Uterus (tissue), 4 donors: ENCODE measurements at places on chromosomes 2 and 18. TPM values are rescaled to one million over a fixed set of nuclear protein-coding genes. Genes with fewer than 3 reads are reported as not detected.

ESPNL gene
- total RNA-seq, result not detected

GRCh38 chr2:195535911-195536522, 121.0 kb upstream of the SLC39A10 start:
- DNase-seq, result no peak

DNA sequence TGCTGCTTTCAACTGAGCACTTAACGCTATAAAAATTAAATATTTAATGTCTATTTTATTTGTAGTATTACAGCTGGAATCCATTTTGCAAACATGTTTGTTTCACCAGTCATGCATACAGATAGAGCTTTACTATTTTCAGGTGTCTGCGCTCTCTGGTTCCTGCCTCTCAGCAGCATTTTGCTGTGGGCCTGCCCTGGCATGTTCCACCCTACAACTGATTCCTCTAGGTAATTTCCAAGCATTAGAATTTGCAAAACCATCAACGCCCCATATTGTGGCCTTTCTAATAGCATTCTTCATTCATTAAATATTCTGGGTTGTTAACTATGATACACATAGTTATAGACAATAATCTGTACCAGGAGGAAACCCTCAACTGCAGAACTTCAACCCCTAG, 266.4 kb upstream of the DLGAP1 start:
- DNase-seq, result no peak

- DNase-seq, result no peak
Observed at GRCh38 chr2:144464730-144465129, 55.2 kb downstream of the ZEB2 start.

DNA sequence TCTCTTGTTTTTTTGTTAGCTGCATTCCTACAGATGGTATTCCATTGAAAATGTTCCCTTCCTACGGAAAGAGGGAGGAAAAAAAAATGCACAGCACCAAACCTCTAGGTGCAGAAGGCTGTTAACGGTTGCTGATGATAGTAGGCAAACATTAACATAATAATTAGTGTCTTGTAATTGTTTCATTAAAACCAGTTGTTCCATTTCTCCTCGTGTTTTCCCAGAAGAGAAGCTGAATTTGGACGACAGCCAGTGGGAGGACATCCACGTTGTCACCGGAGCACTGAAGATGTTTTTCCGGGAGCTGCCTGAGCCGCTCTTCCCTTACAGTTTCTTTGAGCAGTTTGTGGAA, 494.7 kb downstream of the ARHGAP15 start:
- DNase-seq, result no peak

DNA sequence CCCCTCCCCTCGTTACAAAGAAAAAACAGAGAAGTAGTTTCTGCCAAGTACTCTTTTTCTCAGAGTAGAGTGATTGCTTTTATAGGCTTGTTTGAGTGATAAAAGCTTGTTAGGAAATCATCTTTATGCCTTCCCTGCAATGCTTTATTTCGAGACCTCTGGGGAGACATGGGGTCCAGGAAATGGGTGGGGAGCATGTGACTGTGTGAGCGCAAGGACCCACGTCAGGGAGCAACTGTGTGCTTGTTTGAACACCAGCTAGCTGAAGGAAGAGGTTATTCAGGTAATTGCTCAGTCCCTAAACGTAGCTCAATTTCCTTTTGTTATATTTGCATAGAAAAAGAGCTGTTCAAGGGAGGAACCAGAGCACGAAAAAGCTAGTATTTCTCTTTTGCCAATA, 187.3 kb downstream of the FAM210A start:
- peak; percentile 62 for DNase-seq

DNA sequence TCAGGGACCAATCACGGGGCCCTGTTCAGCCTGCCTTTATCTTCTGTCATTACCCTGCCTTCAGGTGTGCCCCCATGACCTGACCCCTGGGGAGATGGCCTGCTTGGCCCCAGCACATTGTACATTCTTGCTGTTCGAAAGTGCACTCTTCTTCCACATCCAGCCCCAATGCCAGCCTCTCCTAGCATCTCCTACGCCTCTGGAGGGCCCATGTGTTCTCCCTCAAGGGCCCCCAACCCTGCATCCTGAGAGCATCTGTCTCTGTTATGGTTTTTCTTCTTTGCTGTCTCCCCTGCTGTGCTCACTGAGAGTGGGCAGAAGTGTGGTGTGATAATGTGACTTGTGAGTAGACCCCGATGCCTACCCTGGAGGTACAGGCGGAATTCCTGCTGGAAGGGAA, 41.5 kb upstream of the OTOS start:
- no peak for DNase-seq

- DNase-seq, result no peak
Observed at GRCh38 chr2:154901063-154901462, 202.6 kb downstream of the KCNJ3 start.

GALNT13 gene
- total RNA-seq, result 16.5 TPM

DNA sequence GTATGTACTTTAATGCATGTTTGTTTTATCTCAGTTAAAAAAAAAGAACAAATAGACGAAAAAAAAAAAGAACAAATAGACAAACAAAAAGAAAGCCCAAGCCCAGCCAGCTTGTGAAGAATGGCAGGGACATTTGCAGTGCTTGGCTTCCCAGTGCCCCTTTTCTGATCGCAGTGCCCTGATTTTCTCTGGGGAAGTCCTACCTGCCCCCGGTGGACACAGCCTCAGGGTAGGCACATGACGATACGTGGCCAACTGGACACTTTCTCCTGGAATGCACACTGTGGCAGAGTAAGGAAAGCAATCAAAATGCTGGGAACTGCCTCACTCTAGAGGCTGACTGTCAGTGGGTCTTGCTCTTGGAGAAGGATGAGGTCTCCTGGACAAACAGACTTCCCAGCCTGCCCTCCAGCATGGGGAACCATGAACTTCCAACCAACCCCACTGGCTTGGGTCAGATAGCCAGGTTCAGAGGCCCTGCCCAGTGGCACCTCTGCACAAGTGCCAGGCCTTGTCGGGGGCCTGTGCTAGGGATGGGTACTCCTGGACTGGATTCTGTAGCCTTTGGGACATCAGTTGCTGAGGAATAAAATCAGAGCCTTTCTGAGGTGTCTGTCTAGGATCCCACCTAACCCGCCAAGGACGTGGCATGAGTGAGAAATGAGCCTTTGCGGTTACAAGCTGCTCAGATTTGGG, 76.7 kb downstream of the INHBB start:
- peak; percentile 1 for DNase-seq

- no peak for DNase-seq
Observed at GRCh38 chr18:78793313-78794070, 186.1 kb upstream of the SALL3 start.

DNA sequence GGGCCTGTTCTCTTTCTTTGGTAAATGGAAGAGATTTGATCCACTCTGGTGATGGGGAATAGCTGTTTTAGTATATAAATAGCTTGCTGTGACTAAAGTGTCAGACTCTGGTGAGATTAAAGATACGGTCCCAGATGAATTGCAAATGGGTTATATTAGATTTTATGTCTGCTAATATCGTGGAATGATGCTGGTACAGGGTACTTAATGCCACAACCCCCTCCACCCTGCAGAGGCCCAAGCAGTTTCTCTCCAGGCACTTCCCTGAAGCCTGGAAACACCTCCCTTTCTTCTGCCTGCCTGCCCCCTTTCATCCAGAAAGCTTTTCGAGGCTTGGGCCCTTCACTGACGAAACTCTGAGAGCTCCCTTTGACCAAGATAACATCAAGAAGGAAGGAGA, 21.4 kb upstream of the RFX8 start:
- DNase-seq, result no peak

DNA sequence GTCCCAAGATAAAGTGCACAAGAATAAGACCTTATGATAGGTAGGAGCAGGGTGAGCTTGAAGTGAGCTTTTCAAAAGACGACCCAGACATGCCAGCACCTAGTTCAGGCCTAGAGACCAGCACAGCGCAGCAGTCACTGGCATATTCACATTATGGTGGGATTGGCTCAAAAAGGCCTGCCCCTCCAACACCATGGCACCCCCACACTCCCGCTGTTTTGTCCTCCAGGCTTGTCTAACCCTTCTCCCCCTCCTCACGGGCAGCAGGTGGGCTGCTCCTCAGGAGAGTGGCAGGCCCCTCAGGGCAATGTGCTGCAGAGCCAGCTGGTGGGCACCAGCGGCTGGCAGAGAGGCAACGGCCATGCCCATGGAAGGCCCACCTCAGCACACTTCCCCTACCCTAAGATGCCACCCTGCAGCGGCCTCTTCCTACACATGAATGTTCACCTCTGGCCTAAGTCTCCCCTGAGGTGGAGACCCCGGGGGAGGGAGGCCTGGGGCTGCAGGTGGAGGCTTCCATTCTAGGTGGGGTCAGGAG, 25.6 kb downstream of the EMX1 start:
- no peak for DNase-seq

GRCh38 chr2:102251042-102251848, 60.1 kb upstream of the IL1RL1 start:
- DNase-seq, result no peak

ASTL gene
- total RNA-seq, result not detected
